ENCODE measurements at places on chromosomes 13 and 19.
A peak's percentile ranks its signal among the peaks of the same experiment; 100 is the strongest.

DNA sequence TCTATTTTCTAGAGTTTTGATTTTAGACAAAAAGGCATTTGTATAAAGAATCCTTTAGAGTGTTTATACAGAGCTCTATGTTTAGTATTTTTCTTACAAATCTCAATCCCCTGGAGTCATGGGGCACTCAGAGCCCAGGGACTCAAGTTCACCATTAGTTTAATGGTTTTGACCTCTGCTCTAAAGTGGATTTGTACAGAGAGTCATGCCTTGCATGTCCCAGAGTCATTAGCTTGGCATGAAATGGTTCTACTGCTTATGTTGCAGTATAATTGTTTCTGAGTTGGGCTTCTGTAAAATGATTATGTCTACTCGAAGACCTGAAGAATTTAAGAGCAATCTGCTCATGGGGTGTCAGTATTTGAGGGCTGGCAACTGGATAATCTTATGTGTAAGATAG, 406.2 kb downstream of the DLEU7 start:
- no peak for DNase-seq

DNA sequence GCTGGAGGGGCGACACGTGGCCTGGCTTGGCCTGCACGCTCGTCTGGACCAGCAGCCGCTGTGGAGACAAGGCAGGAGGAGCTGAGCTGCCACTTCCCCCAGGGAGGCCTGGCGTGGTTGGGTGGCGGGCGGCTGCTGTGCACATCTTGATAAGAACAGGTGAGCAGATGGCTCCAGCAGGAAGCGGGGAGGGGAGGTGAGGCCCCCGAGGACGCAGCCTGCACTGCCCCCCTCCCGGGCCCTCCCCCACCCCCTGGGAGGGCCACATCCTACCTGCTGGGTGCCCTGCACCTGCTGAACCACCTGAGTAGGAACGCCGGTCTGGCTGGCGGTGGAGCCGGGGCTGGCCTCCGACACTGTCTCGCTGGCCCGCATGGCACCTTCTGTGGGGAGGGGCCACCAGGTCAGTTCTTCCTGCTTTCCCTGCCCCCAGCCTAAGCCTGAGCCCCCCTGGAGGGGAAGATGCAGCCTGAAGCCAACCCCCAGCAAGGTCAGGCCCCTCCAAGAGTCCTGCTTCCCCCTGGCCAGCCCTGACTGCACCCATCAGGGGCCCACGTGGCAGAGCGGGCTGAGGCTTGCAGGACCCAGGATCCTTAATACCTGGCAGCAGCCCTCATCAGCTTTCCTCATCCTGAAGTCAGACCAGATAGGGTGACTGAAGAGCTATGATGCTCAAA, 22.8 kb downstream of the RFX1 start:
- DNase-seq = no peak

- DNase-seq = no peak
Observed at GRCh38 chr13:21405309-21405708, 53.8 kb downstream of the ZDHHC20 start.

GRCh38 chr19:40420766-40421765, 4.7 kb downstream of the SERTAD1 start:
- peak; percentile 93 for DNase-seq

DNA sequence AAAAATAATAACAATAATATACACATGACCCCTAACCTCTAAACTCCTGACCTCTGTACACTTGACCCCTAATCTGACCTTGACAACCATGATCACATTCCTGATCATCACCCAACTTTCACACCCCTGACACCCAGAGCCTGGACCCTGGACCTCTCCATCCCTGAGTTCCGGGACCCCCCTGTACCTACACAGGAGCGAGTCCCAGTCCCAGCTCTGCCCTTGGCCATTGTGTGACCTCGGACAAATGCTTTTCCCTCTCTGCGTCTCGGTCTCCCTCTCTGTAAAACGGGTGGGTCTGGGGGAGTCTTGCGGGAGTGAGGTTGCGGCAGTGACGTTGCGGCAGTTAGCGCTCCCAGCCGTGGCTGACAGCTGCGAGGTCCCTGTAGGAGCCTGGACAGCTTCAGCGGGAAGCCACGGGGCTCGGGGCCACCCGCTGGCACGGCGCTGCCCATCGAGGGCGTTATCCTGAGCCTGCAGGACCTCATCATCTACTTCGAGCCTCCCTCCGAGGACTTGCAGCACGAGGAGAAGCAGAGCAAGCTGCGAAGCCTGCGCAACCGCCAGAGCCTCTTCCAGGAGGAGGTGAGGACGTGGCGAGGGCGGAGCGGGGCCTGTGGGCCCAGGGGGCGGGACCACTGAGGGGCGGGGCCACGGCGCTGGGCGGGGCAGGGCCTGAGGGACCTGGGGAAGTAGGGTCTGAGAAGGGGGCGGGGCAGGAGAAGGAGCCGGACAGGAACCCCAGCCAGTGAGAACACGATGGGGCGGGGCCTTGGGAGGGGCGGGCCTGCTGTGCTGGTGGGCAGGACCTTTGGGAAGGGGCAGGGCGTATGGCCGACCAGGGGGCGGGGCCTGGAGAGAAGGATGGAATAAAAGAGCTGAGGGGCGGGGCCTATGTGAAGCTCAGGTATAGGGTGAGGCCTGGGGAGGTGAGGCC, 19.2 kb downstream of the RYR1 start:
- no peak for DNase-seq

DNA sequence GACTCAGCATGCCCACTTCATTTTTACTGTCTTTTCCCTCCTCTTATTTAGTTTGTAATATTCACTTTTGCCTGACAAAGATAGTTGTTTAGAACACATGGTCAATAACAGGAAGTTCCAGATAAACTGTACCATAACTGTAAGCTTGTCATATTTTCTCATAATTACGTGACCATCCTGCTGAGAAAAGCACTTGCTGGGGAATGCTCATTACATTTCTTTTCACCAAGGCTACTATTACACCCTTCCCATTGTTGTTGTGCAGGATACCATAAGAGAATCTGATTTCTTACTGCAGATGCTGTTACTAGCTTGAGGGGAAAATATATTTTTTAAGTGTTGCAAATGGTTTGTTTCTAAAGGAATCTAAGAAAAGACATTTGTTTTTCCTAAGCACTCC, 111.7 kb upstream of the SLITRK6 start:
- no peak for DNase-seq
